Aorta (tissue), 5 donors: ENCODE measurements at places on chromosomes 16 and 17. TPM values are rescaled to one million over a fixed set of nuclear protein-coding genes. Genes with fewer than 3 reads are reported as not detected.

TBX21 gene
- total RNA-seq: 0.99 TPM

GRCh38 chr17:5297245-5297644 lies 15.2 kb downstream of the RABEP1 start:
- H3K36me3 ChIP-seq: no peaks in the 10 kb centered on the region
- H3K27me3 ChIP-seq: no peaks in the 10 kb centered on the region
- no peak overlapping the region for H3K27ac ChIP-seq
- no peaks in the 10 kb centered on the region for H3K4me1 ChIP-seq
- H3K4me3 ChIP-seq: no peak overlapping the region

GOSR2 gene
- 62.9 TPM for total RNA-seq

DNA sequence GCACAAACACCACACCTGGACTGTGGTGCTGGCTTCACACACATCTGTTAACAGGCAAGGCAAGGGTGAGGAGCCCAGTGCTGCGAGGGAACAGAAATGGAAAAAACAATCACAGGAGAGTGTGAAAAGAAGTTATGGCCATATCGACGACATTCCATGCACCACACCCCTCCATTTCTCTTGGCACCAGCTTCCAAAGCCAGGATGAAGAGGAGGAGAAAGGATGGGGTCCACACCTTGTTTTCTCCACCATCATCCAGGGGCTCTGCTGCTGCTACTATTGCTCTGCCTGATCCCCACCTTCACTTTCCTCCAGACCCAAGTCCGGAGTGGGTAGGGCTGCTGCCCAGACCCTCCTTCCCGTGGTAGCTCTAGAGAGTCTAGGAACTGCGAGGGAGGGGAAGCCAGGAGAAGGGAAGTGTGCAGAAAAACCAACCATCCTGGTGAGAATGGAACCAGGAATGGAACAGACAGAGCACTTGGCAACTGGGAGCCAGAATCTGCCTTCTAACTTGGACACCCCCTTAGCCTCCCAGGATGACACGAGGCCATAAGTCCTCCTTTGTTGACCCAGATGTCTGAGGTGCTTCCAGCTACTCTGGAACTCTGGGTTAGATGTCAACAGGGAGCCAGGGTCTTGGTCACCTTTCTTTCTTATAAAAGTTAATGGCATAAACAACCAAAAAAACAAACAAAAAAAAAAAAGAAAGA lies 1.2 kb upstream of the PROCA1 start:
- no peak overlapping the region for H3K4me3 ChIP-seq
- no peaks in the 10 kb centered on the region for H3K27me3 ChIP-seq
- no peaks in the 10 kb centered on the region for H3K4me1 ChIP-seq
- no peaks in the 10 kb centered on the region for H3K36me3 ChIP-seq
- no peak overlapping the region for H3K27ac ChIP-seq

DNA sequence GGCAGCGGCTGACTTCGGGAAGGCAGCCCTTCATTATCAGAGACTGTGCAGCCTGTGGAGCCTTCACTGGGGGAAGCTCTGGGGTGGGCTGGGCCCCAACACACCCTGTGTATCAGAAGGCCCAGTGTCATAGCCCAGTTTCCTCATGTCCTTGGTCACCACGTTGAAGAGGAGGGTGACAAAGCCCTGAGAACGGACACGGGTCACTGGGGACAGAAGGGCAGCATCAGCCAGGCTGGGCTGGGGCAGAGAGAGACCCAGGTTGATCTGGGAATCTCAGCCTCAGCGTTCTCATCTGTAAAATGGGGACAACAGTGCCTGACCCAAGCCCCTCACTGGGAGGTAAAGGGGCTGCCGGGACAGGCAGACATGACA lies 19.3 kb downstream of the B9D1 start:
- H3K4me1 ChIP-seq: no peaks in the 10 kb centered on the region
- no peak overlapping the region for H3K4me3 ChIP-seq
- no peaks in the 10 kb centered on the region for H3K27me3 ChIP-seq

MGAT5B gene
- total RNA-seq: 0.51 TPM

TCAP gene
- 1.9 TPM for total RNA-seq

SPAG5 gene
- total RNA-seq: 3.6 TPM

- H3K36me3 ChIP-seq: no peaks in the 10 kb centered on the region
- H3K4me1 ChIP-seq: no peaks in the 10 kb centered on the region
- H3K4me3 ChIP-seq: no peak overlapping the region
- no peak overlapping the region for H3K27ac ChIP-seq
- DNase-seq: no peak
- H3K27me3 ChIP-seq: no peaks in the 10 kb centered on the region
Measured at GRCh38 chr16:7124701-7125100, 207.9 kb upstream of the RBFOX1 start.

DNA sequence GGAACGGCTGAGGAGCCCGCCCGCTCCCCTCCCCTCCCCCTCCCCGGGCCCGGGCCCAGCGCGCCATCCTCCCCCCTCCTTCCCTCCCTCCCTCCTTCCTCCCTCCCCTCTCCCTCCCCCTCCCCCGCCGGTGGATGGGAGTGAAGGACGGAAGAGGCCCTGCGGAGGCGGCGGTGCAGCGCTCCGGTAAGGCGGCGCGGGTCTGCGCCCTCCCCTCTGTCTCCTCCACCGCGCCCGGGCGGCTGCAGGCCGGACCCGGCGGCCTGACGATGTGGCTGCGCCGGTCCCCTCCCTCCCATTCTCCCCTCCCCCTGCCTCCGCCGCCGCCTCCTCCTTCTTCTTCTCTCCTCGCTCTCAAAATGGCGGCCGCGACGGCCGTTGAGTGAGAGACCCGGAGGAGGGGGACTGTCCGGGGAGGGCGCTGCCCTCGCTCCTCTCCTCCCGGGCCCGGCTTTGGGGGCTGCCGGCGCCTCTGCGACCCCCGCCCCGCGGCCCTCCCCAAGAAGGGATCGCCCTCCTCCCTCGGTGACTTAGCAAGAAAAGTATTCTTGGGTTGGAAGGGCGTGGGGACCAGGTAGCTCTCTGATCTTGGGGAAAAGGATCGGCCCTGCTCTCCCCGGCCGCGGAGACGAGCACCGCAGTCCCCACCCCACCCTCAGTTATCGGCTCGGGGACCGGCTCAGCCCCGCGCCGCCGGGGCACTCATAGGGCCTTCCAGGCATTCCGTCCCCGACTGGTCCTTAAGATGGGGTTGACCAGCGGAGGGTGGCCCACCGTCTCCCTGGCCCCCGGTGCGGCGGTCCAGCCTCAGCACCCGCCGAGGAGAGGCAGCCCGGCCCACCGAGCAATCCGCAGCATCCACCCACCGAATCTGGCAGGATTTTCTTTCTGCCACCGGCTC lies 617 bp downstream of the PAFAH1B1 start:
- H3K27ac ChIP-seq: peak overlapping the region; percentile 79
- H3K27me3 ChIP-seq: no peaks in the 10 kb centered on the region
- peak overlapping the region; percentile 86 for H3K4me3 ChIP-seq
- H3K36me3 ChIP-seq: no peaks in the 10 kb centered on the region
- H3K4me1 ChIP-seq: no peaks in the 10 kb centered on the region

GRCh38 chr17:40035162-40035559 lies 19.0 kb downstream of the MED24 start:
- H3K4me3 ChIP-seq: no peak overlapping the region
- no peaks in the 10 kb centered on the region for H3K27me3 ChIP-seq
- H3K4me1 ChIP-seq: no peaks in the 10 kb centered on the region
- DNase-seq: peak; percentile 35

GRCh38 chr16:6246266-6246665 lies 1086.4 kb upstream of the RBFOX1 start:
- H3K36me3 ChIP-seq: no peaks in the 10 kb centered on the region
- no peak for DNase-seq
- no peaks in the 10 kb centered on the region for H3K27me3 ChIP-seq
- H3K27ac ChIP-seq: no peak overlapping the region

DNA sequence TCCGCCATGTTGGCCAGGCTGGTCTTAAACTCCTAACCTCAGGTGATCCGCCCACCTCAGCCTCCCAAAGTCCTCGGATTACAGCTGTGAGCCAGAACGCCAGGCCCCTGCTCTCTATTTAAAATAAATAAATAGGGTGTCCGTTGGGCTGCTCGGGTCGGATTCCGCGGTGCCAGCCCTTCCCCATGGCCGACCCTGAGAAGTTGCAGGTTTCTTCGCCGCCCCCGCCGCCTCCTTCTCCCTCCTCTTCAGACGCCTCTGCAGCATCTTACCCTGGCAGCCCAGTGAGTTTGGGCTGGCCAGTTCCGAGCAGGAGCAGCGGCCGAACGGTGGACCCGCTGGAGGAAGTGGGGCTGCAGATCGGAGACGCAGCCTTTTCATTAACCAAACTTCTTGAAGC lies 1.7 kb upstream of the LUC7L start:
- H3K27ac ChIP-seq: no peak overlapping the region
- H3K4me3 ChIP-seq: no peak overlapping the region
- DNase-seq: no peak
- no peaks in the 10 kb centered on the region for H3K27me3 ChIP-seq
- H3K4me1 ChIP-seq: no peaks in the 10 kb centered on the region

KRT33A gene
- total RNA-seq: not detected

DNA sequence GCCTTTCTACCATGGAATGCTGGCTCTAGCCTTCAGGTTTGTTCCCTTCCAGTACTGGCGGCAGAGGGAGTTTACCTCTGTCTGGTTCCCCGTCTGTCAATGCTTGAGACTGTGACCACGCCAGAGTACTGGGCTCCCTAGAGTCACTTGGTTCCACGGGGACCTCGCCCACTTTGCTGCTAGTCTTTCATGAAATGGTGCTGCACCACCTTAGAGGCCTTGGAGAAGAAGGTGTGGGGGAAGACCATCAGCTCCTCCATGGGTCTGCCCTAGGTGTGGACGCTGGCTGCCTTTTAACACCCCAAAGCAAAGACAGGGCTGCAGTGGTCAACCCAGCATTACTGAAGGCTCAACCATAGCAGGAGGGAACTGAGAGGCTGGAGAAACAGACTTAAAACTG lies 55.3 kb upstream of the KSR1 start:
- no peaks in the 10 kb centered on the region for H3K27me3 ChIP-seq
- DNase-seq: no peak
- H3K36me3 ChIP-seq: no peaks in the 10 kb centered on the region
- no peak overlapping the region for H3K27ac ChIP-seq

DNA sequence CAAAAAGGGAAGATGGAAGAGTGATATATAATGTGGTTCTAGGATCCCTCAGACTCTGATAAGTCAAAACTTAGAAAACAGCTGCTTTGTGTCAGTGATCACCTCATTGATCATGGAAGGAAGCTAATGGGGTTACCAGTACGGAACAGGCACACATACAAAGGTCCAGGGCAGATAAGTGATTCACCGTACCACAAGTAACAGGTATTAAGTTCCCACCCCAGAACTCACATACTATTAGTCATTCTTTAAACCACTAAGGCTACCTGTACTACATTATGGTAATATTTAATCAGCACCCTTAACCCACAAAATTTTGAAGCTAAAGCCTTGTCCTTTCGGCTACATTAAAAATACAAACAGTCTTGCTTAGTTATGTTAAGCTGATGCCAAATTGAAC lies 17.4 kb downstream of the RNF43 start:
- H3K36me3 ChIP-seq: no peaks in the 10 kb centered on the region
- H3K27me3 ChIP-seq: no peaks in the 10 kb centered on the region
- DNase-seq: no peak

- no peaks in the 10 kb centered on the region for H3K27me3 ChIP-seq
- no peaks in the 10 kb centered on the region for H3K36me3 ChIP-seq
- peaks cover 2% of the 10 kb centered on the region for H3K4me1 ChIP-seq
- no peak for DNase-seq
- H3K27ac ChIP-seq: no peak overlapping the region
Measured at GRCh38 chr16:89346869-89347268, 129.4 kb downstream of the ZNF778 start.

HAGH gene
- total RNA-seq: 50.2 TPM

LDHD gene
- total RNA-seq: 5.5 TPM

MT4 gene
- not detected for total RNA-seq

DNA sequence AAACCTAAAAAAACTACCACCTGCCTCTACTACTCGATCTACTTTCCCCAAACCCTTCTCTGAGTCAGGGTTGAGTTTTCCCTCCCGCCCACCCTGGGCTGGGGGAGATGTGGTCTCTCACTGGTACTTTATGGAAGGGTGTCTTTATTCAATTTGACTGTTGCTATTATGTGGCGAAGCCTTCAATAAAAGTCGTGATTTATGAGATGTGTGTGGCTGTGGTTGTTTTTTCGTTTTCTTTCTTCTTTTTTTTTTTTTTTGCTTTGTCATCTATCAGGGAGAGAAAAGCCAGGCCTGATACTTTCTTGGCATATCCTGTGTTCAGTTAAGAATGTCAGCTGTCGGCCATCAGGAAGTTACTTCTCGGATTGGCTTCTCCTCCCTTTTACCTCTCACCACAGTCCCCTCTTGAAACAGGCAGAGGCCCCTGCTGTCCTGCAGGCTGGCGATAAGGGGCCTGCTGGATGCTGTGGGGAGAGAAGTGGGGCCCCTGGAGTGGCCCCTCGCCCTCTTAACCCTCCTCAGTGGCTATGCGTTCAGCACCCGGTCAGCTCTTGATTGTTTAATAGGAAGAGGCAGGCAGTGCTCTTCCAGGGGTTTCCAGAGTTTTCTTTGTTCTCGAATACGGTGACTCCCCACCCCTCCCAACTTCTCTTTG lies 123.0 kb downstream of the MSI2 start:
- no peaks in the 10 kb centered on the region for H3K4me1 ChIP-seq
- H3K27me3 ChIP-seq: no peaks in the 10 kb centered on the region
- no peak overlapping the region for H3K4me3 ChIP-seq
- H3K27ac ChIP-seq: no peak overlapping the region

TMEM238L gene
- total RNA-seq: not detected

- H3K27ac ChIP-seq: no peak overlapping the region
- peak; percentile 7 for DNase-seq
- no peaks in the 10 kb centered on the region for H3K36me3 ChIP-seq
- H3K27me3 ChIP-seq: no peaks in the 10 kb centered on the region
- no peak overlapping the region for H3K4me3 ChIP-seq
Measured at GRCh38 chr17:16948587-16949376, 23.1 kb downstream of the TNFRSF13B start.

DNA sequence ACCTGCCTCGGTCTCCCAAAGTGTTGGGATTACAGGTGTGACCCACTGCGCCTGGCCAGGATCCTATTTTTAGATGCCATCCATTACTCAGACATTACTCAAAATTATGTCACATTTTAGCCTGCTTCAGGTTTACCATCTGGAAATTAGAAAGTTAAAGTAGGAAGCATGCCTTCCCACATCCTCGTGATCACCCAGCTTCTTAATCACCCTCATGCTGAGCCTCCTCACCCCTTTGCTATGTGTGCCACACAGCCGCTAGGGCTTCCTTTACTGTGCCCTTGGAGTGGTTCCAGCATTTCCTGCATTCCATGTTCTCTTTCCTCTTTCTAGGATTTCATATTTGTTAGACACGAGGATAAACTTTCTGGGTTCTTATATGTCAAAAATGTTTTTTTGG lies 9.3 kb downstream of the ADORA2B start:
- no peak for DNase-seq
- no peak overlapping the region for H3K4me3 ChIP-seq
- H3K27me3 ChIP-seq: no peaks in the 10 kb centered on the region
- H3K27ac ChIP-seq: no peak overlapping the region
- H3K36me3 ChIP-seq: no peaks in the 10 kb centered on the region
- no peaks in the 10 kb centered on the region for H3K4me1 ChIP-seq

GRCh38 chr17:39969375-39969774 lies 6.6 kb downstream of the GSDMA start:
- H3K36me3 ChIP-seq: no peaks in the 10 kb centered on the region
- no peak overlapping the region for H3K27ac ChIP-seq
- no peaks in the 10 kb centered on the region for H3K27me3 ChIP-seq
- DNase-seq: no peak
- H3K4me1 ChIP-seq: no peaks in the 10 kb centered on the region

- H3K27ac ChIP-seq: no peak overlapping the region
- no peaks in the 10 kb centered on the region for H3K36me3 ChIP-seq
- no peak overlapping the region for H3K4me3 ChIP-seq
- DNase-seq: no peak
- H3K4me1 ChIP-seq: no peaks in the 10 kb centered on the region
Measured at GRCh38 chr16:49618955-49619354, 237.0 kb downstream of the ZNF423 start.
